ENCODE measurements at places on chromosomes 1 and 21.

GRCh38 chr1:43786960-43787359 lies 79.6 kb downstream of the ST3GAL3 start:
- DNase-seq = no peak

DNA sequence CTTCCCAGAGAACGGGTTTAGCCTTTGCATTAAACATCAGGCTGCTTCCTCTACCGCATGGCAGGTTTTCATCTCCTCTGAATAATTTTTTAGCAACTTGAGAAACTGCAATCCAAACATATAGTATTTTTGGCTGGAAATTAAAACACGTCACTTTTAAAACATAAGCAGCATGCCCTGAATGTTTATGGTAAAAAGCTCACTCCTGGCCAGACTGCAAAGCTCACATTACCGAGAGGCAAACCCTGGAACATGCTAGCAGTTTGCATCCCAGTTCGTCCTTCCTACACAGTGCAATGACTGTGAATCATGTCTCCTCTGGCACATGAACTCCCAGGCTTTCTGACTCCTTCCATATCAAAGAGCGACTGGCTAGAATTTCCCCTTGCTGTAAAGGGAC lies 312.3 kb downstream of the RRAGC start:
- no peak for DNase-seq

DNA sequence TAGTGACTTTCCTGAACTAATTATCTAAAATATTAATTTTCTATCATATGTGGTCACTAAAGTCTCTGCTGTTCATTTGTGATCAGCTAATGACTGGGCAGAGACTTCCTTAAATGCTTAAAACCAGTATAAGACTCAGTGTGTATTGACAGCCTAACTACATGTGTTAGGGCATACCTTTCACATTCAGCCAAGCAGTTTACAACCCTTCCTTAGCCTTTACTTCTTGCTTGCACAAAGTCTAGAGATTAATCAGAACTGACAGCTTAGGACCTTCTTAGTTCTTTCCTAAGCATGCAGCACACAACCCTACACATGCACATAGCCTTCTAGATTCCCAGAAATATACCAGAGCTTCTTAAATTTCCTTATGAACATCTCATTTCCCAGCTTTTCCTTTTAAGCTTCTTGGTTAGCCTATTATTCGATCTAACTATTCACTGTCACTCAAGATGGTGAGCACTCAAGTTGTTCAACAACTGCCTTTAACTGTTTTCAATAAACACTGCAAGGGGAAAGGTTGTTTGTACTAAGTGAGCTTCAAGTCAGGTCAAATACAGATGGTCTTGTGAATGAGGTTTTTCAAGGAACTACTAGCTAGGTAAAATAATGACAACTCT lies 13.4 kb downstream of the EYA3 start:
- no peak for DNase-seq

DNA sequence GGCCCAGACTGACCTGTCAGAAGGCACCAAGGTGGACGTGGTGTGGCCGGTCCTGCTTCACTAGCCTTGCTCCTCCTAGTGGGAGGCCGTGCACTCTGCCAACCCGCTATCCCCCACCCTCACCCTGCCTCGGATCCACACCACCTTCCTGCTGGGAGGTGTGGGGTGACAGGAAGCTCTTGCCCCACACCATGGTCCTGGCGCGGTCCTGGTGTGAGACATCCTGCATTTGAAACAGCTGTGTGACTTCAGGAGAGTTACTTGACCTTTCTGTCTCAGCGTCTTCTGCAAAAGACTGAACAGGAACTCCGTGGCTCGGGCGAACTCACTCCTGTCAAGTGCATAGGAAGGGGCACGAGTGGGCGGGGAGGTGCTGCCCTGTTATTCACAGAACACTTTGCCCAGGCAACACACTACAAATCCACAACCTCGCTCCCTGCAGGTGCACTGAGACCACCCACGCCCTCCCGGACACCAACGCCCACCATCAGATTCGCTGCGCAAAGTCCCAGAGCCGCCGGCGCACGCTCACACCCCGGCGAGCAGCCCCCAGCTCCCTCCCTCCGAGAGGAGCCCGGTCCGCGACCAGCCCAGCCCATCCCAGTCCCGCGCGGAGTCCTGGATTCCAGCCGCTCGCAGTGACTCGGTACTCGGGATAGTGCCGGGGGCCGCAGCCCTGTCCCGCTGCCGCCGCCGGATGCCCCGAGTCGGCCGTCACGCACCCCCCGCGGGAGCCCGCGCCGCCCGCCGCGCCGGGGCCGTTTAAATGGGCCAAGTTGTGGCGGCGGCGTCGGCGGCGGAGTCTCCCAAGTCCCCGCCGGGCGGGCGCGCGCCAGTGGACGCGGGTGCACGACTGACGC lies at the start of gene SAMD11:
Gene SAMD11 (plus strand): TSS at position 793 of the 860 bp plus-strand sequence. CDS start 509 bp downstream, outside the sequence.
- no peak for DNase-seq

- no peak for DNase-seq
Observed at GRCh38 chr1:89881415-89882058, 60.7 kb downstream of the LRRC8D start.

DNA sequence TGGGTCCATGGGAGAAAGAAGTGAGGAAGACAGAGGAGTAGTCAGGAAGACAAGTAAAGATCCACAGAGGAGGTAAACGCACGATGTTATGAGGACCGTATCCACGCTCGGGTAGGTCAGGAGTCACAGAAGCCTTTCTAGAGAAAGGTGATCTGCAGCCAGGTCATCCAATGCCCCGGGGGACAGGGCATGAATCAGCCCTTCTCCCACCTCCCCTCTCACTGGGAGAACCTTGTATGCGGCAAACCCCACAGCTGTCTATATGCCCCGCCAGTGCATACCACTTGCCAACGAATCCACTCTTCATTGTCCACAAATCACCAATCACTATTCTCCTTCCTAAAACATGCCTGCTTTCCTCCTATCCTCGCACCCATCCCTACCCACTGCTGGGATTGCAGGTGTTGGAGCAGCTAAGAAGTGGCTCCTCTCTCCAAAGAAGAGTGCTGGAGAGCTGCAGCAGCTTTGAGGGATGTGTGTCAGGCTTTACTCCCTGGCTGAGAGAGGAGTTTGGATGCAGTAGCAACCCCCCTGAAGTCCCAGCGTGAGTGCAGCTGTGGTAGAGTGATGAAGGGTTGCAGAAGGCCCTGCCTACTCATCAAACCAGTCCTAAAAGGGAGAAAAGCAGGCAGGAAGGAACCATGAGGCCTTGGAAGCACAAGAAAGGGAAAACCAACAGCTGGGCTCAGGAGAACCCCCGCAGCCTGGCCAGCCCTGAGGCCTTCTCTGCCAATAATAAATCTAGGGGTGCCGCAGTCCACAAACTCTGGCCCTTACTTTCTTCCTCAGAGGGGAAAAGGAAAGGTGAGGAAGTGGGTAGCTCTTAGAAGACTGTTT lies 102.2 kb upstream of the GADD45A start:
- no peak for DNase-seq

GRCh38 chr1:15958793-15959192 lies 17.1 kb downstream of the ZBTB17 start:
- DNase-seq = no peak

DNA sequence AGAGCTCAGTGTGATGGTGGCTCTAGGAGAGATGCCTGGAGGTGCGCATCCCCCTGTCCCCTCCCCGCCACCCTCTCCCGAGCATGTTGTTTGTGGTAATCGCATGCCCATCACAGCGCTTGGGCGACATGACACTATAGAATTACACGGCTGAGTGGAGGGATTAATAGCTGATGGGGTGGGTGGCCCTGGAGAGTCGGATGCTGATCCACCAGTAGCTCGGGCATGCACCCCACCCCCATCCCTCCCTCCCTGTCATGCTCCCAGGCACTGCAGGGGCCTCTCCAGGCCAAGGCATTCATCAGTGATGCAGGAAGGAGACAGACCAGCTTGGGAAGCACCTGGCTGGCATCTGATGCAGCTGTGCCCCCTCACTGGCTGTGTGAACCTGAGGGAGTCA lies 159.0 kb upstream of the IGSF21 start:
- DNase-seq = no peak

DNA sequence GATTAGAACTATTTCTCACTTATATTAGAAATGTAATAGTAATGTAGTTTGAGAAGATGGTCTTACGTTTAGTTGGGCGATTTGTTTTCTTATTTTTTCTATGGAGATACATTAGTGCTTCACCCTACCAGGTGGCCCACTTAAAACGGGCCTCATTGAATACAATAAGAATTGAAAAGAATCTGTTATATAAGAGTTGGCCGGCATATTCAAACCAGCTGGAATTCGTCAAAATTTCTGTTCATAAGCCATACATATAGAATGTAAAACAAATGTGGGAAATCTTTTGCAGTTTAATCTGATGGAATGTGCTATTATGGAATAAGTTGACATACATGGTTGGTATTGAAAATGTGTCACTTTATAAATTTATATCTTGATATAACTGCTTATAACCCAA lies 96.4 kb upstream of the C1orf105 start:
- DNase-seq = no peak

Measured in iPS DF 19.7 (cell line).